Stimulated activated CD4-positive, alpha-beta T cell treated with anti-CD3 and anti-CD28 coated beads, Interleukin-4, amount 100 ng/mL, for 48 hours (primary cell): ENCODE measurements at places on chromosomes 6 and 20.

DNA sequence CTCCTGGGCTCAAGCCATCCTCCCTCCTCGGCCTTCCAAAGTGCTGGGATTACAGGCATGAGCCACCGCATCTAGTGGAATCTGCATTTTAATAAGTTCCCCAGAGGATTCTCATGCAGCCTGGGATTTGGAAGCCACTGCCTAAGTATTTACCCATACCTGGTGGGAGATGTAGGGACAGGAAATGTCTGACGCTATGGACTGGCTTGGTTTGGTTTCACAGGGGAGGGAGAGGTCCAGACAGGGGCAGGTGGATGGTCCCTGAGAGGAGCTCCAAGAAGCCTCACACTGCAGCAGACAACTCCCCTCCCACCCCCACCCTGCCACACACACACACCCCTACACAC, 4.4 kb downstream of the VSTM2L start:
- DNase-seq, result no peak

DNA sequence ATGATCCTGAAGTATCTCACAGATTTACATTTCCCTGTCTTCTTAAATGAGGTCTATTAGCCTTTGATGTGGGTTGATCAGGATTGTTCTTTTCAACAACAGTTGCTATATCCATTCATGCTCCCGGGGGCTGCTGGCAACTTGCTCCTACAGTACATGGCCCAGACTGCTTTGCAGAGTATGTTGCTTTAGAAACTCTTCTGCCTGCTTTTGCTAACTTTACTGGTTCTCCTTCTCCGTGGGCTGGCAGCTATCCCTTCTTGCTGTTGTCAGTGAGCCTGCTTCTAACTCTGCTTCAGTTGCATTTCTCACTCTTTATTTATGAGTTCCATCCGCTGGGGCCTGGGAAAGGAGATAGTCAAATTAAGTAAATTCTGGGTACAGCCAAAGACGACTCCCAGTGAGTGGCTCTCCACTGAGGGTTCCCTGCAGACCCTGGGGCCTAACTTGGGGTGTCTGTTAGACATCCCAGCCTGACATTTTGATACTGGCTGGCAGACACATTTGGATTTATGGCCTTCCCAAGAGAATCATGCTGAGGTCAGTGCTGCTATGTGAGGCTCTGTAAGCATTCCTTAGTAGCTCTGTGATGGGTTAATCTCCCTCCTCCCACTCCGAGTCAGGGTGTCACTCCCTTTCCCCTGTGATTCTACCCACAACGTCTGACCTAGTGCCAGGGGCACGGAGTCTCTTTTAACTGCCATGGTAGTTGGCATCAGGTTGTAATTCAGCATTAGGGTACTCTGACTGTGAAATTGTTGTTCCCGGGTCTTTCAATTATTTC, 73.6 kb downstream of the SLX4IP start:
- DNase-seq, result no peak

DNA sequence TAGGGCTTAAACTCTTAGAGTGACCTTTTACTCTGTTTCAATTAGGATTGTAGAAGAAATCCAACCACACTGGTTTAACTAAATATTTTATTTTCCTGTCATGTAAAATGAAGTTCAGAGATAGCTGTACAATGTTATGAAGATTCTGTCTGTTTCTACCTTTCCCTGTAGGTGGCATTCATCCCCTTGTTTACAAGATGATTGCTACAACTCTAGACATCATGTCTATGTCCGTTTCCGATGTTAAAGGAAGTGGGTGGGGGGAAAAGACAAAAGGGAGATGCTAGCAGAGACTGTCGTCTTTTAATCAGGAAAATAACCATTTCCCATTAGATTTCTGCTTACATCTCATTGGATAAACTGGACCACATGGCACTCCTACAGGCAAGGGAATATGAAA, 30.9 kb upstream of the RIMS1 start:
- DNase-seq, result no peak

DNA sequence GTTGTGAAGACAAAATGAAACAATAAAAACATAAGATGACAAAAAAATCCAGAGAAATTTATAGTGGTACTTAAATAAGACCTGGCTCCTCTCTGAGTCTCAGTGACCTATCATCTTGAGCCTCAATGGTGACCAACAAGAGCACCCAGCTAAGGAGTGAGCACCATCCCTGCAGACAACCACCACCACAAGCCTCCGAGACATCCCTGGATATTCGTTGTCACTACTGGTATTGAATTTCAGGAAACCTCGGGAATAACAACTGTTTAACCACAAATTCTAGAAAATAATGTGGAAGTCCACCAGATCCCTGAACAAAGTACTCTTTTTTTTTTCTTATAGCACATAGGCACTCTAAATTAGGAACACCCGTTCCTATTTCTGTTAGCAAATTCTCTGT, 32.2 kb upstream of the ADGRF5 start:
- DNase-seq, result no peak

DNA sequence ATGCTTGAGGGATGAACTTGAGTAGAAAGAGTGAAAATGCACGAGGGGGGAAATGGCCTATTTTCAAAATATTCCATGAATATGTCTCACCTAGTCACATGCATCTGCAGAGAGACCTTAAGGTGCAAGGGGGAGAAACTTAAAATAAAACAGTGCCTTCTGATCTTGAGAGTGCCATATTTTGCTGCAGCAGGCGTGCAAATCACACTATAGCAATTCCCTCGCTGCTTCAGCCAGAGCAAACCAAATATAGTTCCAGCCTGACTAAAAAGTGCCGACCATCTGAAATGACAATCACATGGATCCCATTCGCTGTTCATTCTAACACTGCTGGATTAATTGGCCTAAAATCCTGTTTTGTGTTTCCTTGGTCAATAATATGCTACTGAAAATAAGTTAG, 26.3 kb downstream of the KIAA0319 start:
- DNase-seq, result no peak

DNA sequence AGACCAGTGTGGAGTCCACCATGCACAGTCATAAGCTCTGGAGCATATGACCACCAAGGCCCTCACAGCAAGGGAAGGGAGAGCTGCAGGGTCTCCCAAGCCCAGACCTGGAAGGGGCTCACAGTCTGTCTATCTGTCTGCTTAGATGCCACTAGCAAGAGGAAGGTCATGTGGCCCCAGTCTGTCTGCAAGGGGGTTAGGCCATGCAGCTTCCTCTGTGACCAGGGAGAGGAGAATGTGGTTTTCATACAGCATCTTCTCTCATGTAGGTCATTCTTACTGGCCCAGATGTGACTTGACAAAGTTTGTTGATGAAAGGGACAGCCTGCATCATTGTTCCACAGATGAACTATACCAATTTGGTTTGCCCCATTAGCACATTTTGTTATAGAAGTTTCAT, 260.8 kb downstream of the FARS2 start:
- DNase-seq, result no peak

- no peak for DNase-seq
Measured at GRCh38 chr6:147585256-147585655, 76.8 kb downstream of the SAMD5 start.

DNA sequence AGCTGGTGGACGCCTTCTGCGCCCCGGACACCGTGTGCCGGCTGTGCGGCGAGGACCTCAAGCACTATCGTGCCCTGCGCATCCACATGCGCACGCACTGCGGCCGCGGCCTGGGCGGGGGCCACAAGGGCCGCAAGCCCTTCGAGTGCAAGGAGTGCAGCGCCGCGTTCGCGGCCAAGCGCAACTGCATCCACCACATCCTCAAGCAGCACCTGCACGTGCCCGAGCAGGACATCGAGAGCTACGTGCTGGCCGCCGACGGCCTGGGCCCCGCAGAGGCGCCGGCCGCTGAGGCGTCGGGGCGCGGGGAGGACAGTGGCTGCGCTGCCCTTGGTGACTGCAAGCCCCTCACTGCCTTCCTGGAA, 82.7 kb downstream of the SSR1 start:
- DNase-seq, result no peak

- DNase-seq, result no peak
Measured at GRCh38 chr20:14800707-14801425, 463.5 kb upstream of the FLRT3 start.

GRCh38 chr6:144559865-144560593, 274.9 kb downstream of the UTRN start:
- DNase-seq, result peak; percentile 8

- DNase-seq, result no peak
Measured at GRCh38 chr20:35601990-35602389, 13.6 kb upstream of the SPAG4 start.

DNA sequence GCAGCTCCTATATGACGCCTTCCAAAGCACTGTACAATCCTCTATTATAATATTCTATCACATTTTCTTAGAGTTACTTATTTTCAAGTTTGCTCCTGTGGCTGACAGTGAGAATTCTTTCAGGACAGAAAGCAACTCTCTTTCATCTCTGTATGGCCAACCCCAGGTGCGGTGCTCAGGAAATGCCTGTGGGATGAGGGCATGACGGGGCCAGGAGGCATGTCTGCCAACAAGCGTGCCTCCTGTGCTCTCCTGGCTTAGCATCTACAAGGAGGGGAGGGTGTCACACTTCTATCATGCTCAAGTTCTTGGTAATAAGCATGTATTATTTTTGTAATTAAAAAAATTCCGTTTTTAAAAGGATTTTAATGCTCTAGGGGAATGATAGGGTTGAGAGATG, 11.4 kb downstream of the MRPL14 start:
- no peak for DNase-seq

- DNase-seq, result no peak
Measured at GRCh38 chr6:39087197-39087596, 27.8 kb downstream of the SAYSD1 start.

- DNase-seq, result no peak
Measured at GRCh38 chr6:144159223-144159622, 8.9 kb downstream of the STX11 start.

GRCh38 chr6:144086959-144087358, 8.4 kb downstream of the SF3B5 start:
- no peak for DNase-seq

GRCh38 chr6:52231406-52232127, 12.7 kb downstream of the IL17F start:
- no peak for DNase-seq

GRCh38 chr6:81937296-81937937, 184.9 kb upstream of the TENT5A start:
- no peak for DNase-seq

GRCh38 chr6:47663462-47664216, 34.7 kb upstream of the ADGRF4 start:
- DNase-seq, result no peak

DNA sequence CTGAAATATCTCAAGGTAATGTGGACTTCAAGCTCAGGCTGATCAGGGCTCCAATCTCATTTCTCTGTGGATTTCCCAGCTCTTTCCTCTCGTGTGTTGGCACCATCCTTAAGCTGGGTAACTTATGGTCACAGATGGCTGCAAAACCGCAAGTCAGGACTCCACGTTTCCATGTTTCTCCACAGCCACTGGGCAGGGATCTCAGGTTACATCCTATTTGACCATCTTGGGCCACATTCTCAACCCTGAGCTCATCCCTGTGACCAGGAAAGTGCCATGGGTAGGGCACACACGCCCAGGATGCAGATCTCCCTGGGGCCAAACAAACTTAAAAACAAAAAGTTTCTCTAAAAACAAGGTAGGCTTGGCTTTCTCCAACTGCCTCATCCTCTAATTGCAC, 15.4 kb downstream of the RPS6KA2 start:
- DNase-seq, result no peak

DNA sequence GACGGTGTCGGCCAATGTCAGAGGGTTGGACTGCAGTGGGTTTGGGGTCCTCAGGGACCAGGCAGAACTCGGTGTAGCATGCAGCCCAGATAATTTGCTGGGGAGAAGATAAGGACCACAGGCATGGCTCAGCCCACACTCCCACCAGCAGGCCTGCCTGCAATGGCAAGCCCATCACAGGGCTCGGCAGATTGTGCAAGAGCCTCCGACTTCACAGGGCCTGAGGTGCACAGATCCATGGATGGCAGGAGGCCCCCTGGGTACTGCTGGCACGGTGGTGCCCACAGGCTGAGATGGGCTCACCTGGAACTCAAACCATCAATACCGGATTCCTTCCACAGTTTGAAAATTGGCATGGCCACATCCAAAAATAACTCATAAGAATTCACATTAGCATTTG, 180.3 kb downstream of the TTLL2 start:
- DNase-seq, result no peak

GRCh38 chr6:164346631-164347030, 932.1 kb downstream of the QKI start:
- DNase-seq, result no peak

DNA sequence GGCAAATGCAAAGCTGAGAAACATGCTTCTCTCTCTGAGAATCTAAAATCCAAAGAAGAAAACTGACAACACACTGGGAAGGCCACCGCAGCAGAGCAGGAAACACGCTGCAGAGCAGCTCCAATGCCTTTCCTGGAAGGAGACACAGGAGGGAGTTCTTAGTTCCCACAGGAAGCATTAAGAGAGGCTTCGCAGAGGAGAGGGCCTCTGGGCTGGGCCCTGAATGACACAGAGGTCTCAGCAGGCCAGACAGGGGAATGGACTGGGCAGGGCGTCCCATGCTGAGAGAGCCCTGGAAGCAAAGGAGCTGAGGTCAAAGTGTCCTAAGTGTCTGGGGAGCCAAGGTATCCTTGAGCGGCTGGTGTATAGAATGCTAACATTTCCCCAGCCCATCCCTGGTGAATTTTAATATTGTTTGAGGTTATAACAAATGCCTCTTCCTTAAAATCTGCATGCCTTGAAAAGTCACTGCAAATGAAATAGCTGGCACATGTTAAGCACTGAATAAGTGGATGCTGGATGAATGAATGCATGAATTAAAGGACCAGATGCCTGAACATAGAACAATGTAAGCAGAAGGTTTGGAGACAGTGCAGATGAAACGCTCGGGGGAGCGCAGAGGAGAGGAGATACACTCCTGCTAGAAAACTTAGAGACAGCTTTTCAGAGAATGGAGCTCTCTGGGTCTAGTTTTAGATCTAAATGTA, 110.0 kb upstream of the SYNDIG1 start:
- DNase-seq, result no peak

DNA sequence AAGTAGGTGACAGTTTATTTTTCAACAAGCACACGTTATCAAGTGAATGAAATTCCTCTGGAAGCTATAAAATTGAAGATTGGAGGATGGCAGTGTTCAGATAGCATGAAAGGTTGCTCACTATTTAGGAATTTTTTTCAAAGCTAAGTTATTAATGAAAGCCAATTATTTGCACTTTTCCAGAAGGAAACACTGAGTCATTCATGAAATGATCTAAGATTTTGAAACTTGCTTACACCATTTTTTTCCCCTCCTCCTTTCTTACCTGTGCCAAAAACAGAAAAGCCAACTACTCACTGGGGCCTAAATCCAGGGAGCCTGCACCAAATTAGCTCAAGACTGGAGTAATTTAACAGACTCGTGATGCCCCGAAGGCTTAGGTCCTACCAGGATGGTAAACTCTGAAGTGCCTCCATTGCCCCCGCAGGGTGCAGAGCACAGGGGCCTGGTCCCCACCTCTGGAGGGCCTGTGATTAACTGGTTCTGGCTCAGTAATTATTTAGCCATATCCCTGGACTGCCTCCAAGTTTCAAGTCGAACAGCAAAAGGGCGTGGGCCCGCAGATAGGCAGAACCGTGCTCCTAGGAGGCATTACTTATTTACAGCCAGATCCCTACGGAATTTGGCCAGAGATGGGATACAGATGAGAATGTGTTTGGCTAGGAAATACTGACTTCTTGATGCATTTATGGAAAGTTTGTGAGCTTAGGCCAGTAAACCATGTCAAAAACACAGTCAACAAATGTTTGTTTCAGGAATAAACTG, 28.0 kb upstream of the ZNF217 start:
- DNase-seq, result no peak
